ENCODE measurements at places on chromosomes 2 and 18. TPM values are rescaled to one million over a fixed set of nuclear protein-coding genes. Genes with fewer than 3 reads are reported as not detected.
A peak's percentile ranks its signal among the peaks of the same experiment; 100 is the strongest.

DNA sequence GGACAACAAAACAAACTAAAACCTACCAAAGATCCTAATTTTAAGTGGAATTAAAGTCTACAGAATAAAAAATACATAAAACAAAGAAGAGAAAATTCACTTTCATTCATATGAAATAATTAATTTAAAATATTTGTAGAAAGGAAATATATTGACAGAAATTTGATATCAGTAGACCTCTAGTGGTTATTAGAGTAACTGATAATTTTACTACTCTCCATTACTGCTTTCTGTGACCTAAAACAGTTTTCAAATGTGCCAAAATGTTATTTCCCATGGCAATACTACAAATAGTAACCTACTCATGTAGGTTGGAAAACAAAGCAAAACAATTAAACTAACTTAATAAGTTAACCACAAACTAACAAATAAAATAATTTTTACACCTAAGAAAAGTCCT, 147.1 kb downstream of the NOL4 start:
- ATAC-seq = no peak

The SH3RF3 gene
- 0.68 TPM for total RNA-seq

DNA sequence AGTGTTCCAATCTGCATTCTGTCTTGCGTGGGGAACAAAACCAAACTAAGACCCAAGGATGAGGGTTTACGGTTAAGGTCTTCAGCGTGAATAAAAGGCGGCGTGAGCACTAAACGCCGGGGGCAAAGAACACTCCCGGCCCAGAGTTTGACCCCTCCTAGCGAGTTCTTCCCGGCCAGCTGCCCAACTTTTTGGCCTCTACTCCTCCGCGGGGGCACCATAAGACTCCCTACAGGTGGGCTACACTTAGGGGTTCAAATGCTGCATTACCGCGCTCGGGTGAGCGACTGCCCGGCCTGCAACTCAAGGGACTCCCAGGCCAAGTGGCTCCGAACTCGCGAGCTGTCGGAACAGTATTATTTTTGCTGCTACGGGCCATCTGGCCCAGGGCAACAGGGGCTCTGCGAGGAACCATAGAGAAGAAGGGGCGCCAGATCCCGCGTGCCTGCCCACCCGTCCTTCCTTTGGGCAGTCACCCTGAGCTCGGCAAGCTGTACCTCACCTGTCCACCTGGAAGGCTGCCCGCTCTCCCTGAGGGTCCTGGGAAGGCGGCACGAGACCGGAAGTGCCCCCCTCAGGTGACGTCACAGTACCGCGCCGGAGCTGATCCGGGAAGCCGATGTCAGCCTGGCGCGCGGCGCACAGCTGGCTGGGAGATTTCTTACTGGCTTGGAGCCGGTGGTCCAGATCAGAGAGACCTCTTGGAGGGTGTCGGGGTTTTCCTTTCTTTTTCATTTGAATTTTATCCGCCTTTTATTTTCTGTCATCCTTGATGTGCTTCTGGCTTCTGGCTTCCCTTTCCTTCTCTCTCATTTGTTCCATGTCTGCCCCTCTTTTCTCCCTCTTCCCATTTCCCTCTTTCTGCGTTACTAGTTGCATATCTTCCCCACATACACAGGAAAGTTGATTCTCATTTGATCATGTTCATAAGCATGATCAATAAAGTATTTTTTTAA, at the start of gene LDAH:
LDAH (minus strand) TSS at position 567 of the 956 bp plus-strand sequence. CDS start 21,638 bp downstream, outside the sequence.
- peak; percentile 91 for ATAC-seq

The M1AP gene
- 1.6 TPM for total RNA-seq

The RAB31 gene
- total RNA-seq = 50.0 TPM

The RAB11FIP5 gene
- total RNA-seq = 10.4 TPM

The UGT1A7 gene
- 13.9 TPM for total RNA-seq

The NAT8 gene
- not detected for total RNA-seq

DNA sequence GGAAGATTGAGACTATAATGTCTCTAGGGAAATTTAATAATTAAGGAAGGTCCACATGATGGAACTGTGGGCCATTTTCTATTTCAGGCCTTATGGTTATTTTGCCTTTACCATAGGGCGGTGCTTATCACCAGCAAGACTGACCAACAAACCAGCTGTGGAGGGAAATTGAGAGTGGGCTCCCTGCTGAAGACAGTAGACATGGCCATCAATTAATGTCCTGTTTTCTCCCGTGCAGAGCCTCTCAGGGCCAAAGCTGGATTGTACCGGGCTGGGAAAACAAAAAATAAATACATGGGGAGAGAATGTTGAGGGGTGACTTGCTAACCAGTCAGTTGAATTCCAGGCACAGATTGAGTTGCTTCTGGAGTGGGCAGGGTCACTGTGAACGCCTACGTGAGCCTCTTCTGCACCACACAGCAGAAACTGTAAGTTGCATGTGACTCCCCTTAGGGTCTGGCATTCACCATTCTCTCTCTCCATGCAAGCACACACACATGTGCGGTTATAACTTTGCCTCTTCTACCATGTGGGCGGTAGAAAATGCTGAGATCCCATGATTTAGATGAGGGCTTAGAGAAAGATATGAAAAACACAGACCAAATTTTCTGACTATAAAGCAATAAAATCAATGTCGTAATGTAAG, 128.5 kb downstream of the COPS8 start:
- no peak for ATAC-seq

The ARHGEF33 gene
- total RNA-seq = not detected

The ITGB1BP1 gene
- total RNA-seq = 53.8 TPM

The ACADL gene
- 0.32 TPM for total RNA-seq

The PELI1 gene
- 55.0 TPM for total RNA-seq

DNA sequence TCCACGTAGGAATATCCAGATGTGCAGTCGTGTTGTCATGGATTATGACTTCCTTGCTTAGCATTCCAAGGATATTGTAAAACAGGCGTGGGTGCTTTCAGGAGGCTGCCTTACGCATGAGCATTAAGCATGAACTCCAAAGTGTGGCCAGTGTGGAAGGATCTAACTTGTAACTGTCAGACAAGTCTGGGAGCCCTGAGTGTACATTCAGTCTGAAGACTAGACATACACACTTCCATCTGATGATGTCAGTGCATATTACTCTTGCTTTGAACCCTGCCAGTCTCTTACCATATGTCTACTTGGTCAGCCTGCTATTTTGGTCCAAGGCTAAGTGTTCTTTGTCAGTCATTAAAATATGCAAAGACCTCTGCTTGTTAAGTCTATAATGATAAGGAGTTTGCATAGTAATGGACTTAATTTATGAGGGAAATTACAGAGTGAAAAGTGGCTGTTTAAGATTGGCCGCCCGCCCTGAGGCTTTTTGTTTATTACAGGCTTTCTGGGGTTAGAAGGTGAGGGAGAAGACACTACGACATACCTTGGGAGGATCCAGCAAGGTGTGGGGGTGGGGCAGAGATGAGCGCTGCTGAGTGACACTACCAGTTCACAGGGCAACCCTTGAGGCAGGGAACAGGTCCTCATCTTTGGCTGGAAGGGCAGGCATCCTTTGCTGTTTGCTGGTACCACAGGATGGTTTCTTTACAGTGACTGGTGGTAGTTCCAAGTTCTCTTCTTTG, 48.3 kb downstream of the CABLES1 start:
- ATAC-seq = no peak

The ARHGAP28 gene
- 2.4 TPM for total RNA-seq

The PCARE gene
- 0.08 TPM for total RNA-seq
